ENCODE measurements at places on chromosomes 6 and 20.

GRCh38 chr20:32455171-32455900 is 97.2 kb downstream of the ASXL1 start:
- DNase-seq: no peak

DNA sequence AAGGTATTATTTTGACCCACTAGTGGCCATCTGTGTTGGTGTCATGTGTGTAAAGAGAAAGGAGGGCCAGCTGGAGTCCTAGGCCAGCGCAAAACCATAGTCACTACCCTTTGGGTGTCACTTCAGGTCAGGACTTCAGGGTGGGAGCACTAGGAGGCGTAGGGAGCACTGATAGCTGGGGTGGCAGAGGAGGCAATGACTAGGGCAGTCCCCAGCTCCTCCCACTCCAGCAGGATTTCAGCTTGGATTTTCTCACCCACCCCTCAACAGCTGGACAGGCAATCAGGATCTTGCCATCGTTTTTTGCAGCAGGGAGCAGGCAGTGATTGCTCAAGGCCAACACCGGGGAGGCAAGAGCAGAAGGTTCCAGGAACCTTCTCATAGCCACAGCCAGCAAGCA is 4.2 kb upstream of the HLA-DOA start:
- peak; percentile 1 for DNase-seq

GRCh38 chr6:38178584-38178886 is 359.0 kb downstream of the ZFAND3 start:
- DNase-seq: no peak

- no peak for DNase-seq
Measured at GRCh38 chr6:43584892-43585570, 9.0 kb downstream of the POLH start.

- no peak for DNase-seq
Measured at GRCh38 chr6:24273096-24273870, 84.6 kb downstream of the DCDC2 start.

DNA sequence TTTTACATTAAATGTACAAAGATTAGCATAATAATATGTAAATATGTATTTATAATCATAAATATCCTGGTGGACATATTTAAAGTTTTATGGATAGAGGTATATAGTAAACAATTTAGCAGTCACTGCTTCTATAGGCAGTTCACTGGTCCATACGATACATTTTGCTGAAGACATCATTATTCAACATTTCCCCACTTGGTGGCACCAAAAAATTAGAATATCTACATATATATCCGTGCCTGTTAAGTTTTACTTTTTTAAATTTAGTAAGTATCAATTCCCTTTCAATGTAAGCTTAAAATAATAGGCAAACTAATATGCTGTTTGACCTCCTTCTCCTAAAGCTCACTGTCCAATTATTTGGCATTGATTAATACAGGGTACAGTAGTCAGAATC is 64.2 kb downstream of the LMBRD1 start:
- no peak for DNase-seq

DNA sequence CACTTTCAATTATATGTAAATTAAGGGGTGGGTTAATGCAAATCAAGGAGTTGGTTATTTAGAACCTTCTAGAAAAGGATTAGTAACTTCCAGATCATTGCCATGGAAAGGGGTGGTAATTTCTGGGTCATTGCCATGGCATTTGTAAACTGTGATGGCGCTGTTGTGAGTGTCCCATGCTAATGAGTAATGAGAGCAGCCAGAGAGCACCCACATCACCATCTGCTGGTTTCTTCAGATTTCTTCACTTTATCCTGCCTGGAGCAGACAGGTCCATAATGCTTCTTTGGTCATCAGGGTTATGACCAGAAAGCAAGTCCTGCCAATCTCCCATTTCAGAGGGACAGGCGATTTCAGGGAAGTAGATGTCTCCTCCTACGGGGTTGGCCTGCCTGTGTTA is 311.3 kb upstream of the CNR1 start:
- no peak for DNase-seq

DNA sequence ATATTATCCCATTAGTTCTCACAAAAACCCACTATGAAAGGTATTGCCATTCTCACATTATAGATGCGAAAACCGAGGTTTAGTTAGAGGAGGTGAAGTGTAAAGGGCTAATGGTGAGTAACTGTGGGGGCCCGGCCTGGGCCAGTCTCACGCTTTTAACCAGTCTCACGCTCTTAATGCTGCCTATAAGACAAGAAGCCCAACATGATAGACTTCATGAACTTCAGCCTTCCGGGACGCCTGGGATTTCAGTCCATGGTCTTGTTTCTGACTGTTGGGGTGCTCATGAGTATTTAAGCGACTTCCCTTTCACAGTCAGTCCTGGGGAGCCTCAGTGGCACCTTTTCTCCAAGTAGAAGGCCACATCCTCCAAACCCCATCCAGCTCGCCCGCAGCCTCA is 31.7 kb downstream of the AGPAT4 start:
- no peak for DNase-seq

GRCh38 chr20:22020201-22020600 is 314.7 kb downstream of the PAX1 start:
- no peak for DNase-seq

DNA sequence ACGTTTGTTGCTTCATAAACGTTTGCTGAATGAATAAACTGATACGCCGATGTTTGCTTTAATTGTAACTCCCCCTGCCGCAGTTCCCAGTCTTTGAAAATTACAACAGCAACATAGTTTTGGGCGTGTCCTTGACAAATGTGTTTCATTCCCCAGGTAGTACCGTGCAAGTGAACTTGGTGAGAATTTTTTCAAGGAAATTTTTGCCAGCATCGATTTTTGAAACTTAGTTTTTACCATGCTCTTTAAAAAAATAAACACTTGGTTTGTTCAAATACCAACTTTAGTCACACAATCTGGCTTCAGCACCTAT is 60.1 kb downstream of the FAM217A start:
- no peak for DNase-seq

GRCh38 chr6:170294298-170294730 is 3.4 kb upstream of the DLL1 start:
- no peak for DNase-seq

DNA sequence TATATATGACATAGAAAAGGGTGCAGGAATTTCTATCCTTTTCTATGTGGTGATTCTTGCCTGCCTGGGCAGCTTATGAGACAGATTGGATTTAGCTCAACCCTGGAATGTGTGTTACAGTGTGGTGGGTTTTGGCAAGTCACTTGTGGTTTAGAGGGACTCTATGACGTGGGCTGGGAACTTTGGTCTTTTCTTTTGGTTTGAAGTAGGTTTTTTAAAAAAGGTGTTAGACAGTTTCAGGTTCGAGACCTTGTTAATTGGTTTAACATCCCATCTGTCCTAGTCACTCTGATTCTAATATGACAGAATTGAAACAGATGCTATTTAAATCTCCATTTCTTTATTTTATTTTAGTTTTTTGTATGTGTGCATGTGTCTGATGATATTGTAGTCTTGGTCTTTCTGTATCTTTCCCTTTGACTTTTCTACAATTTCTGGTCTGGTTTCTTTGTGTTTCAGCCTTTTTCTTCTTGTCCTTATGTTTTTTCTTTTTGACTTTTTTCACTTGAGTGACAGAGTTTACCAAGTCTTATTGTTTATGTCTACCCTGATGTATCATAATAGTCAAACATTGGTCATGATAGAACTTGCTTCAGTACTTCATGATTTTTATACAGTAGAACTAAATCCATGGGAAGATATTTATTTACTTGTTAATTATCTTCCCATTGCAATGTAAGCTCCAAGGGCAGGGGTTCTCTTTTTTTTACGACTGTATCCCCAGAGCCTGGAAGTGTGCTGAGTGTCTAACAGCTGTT is 174.3 kb downstream of the CDKAL1 start:
- DNase-seq: peak; percentile 21

DNA sequence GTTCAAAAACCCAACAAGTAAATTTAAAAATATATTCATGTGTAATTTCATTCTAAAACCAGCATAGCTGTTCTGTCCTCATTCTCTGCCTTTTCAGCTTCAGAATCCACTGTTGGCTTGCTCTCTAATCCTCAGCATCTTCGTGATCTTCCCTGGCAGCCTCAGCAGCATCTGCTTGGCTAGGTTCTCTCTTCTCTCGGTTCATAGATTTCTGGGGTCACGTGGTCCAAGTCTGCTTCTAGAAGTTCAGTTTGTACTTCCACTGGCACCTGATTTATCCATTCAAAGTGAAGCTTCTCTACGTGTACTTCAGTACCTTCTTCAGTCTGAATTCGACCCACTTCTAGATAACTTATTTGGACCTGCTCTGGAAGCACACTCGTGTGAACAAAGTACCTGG is 245.7 kb downstream of the EPM2A start:
- DNase-seq: no peak

DNA sequence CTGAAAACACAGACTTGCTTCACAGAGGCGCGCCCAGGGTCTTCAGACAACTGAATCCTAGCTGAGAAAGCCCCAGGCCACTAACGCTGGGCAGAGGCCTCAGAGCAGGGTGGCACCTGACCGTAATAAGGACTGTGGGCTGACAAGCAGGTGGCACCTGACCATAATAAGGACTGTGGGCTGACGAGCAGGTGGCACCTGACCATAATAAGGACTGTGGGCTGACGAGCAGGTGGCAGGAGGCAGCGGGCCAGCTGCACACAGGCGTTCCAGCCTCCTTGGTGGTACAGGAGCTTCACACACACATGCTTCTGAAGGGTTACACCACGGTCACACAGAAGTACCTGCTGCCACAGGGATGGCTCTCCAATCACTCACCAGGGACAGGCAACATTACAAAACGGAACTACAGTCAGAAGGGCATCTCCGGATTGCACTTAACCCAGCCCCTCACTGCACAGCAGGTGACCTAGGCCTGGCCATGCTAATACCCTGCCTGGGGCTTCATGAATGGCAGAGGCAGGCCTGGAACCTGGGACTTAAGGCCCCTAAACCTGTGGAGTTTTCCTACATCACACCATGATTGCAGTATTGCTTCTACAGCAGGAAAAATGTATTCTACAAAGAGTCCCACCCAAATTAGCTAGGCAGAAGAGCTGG is 50.8 kb downstream of the PSMG4 start:
- no peak for DNase-seq

- DNase-seq: peak; percentile 18
Measured at GRCh38 chr6:130787726-130788500, 39.3 kb upstream of the SMLR1 start.

DNA sequence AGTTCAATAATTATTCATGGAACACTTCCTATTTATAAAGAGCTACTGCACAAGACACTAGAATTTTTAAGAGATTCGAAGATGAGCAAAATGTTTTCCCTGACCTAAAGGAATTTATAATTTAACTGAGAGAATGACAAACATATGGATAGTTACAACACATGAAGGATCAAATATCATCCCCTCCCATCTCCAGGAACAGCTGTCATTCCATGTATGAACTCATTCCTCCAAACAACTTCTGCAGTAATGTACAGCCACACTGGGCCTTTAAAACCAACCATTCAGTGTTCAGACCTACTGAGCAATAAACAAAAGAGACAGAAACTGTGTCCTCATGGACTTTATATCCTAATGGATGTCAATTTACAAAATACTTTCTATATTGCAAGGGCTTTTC is 87.8 kb downstream of the KIF16B start:
- DNase-seq: no peak

DNA sequence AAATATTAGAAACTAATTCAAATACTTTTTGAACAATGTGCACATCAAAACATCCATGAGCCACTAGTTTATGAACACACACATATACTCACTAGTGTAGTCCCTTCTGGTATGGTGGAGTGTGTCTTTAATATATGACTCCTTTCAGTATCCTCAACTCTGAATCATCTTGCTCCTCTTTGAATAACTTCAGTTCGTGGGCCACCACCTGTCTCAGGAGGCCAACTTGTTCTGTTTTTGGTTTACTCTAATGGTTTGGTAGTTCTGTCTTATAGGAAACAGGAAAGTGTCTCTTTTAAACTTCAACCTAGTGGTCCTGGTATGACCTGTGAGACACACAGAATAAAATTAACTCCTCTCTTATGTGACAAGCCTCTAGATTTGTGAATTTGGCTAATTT is 55.6 kb downstream of the ZNF292 start:
- peak; percentile 54 for DNase-seq

- DNase-seq: no peak
Measured at GRCh38 chr6:72748759-72749158, 126.9 kb downstream of the KCNQ5 start.

DNA sequence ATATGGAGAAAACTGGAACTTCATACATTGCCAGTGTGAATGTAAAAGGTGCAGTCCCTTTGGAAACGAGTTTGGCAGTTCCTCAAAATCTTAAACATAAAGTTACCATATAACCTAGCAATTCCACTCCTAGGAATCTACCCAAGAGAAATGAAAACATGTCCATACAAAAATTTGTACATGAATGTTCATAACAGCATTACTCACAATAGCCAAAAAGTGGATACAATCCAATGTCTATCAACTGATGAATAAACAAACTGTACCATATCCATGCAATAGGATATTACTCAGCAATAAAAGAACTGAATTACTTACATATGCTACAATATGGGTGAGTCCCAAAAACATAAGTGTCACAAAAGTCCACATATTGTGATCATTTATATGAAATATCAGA is 48.7 kb upstream of the ERVFRD-1 start:
- no peak for DNase-seq

GRCh38 chr6:87830907-87831306 is 128.9 kb upstream of the AKIRIN2 start:
- no peak for DNase-seq

DNA sequence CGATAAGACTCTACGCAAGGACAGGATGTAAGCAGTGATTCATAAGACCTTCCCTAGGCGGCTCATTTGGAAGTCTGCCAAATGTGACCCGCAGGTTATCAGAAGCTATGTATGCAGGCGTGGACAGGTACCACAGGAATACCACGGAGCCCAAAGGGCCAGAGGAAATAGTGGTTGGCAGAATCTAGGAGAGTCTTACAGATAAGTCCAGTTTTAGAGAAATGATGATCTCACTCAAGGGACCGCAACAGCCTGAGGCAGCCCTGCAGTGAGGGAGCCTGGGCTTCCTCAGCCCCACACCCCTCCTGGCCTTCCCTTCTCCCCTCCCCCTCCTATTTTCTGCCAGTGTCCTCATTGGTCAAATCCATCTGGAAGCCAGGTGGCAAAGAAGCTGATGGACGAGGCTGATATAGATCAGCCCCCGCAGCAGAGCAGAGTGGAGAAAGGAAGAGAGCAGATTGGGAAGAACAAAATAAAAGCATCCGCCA is 110.6 kb downstream of the FNDC1 start:
- no peak for DNase-seq

- DNase-seq: no peak
Measured at GRCh38 chr20:51487565-51488268, 54.8 kb downstream of the NFATC2 start.

GRCh38 chr20:19301843-19302242 is 89.4 kb downstream of the SLC24A3 start:
- no peak for DNase-seq
